ENCODE measurements at places on chromosomes 6 and 20.

- peak overlapping the region; percentile 69 for H3K4me3 ChIP-seq
- no peak overlapping the region for H3K27ac ChIP-seq
- H3K4me1 ChIP-seq, result no peaks in the 10 kb centered on the region
- H3K36me3 ChIP-seq, result no peaks in the 10 kb centered on the region
Measured at GRCh38 chr6:108117427-108118358, 43.2 kb upstream of the OSTM1 start.

GRCh38 chr20:49851231-49851705 is 38.6 kb downstream of the SLC9A8 start:
- no peak overlapping the region for H3K4me3 ChIP-seq
- H3K27me3 ChIP-seq, result no peaks in the 10 kb centered on the region
- peaks cover 26% of the 10 kb centered on the region for H3K36me3 ChIP-seq
- peak overlapping the region; percentile 88 for H3K27ac ChIP-seq
- peak; percentile 43 for DNase-seq
- peaks cover 7% of the 10 kb centered on the region for H3K4me1 ChIP-seq

GRCh38 chr20:32201296-32201976 is 6.1 kb downstream of the PLAGL2 start:
- DNase-seq, result no peak
- no peak overlapping the region for H3K4me3 ChIP-seq

- no peaks in the 10 kb centered on the region for H3K27me3 ChIP-seq
- H3K4me1 ChIP-seq, result no peaks in the 10 kb centered on the region
- H3K4me3 ChIP-seq, result no peak overlapping the region
- H3K36me3 ChIP-seq, result peaks cover 75% of the 10 kb centered on the region
Measured at GRCh38 chr20:47642624-47643023, 140.9 kb downstream of the NCOA3 start.

DNA sequence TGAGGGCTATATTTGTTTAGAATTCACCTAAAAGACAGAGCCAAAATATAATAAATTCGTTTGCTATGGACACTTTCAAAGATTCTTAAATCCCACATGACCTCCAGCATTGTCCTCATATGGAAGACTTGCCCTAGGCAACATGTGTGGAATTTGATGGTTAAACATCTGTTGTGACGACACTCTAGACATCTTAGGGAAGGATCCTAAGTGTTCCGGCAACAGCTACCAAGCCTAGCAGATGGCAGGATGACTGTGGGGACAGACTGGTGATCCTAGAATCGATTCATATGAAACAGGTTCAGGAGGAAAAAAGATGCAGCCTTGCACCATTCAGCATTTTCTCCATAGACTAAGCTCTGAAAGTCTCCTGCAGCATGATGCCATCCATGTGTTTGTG is 77.6 kb upstream of the BACH2 start:
- H3K36me3 ChIP-seq, result no peaks in the 10 kb centered on the region
- peaks cover 13% of the 10 kb centered on the region for H3K27me3 ChIP-seq
- peaks cover 3% of the 10 kb centered on the region for H3K4me1 ChIP-seq

All from endodermal cell (in vitro differentiated cells).